Upper lobe of left lung (tissue), 6 donors: ENCODE measurements at places on chromosomes 2 and 18. TPM values are rescaled to one million over a fixed set of nuclear protein-coding genes. Genes with fewer than 3 reads are reported as not detected.

Gene NXPH2
- not detected for total RNA-seq

GRCh38 chr2:58976375-58977071 is 735.4 kb upstream of the FANCL start:
- no peak for DNase-seq

- DNase-seq: no peak
Measured at GRCh38 chr2:197121255-197121654, 189.3 kb downstream of the ANKRD44 start.

Gene SERPINE2
- 4.1 TPM for total RNA-seq

Gene MC5R
- not detected for total RNA-seq

Gene DPP4
- total RNA-seq: 16.4 TPM

Gene FOXD4L1
- total RNA-seq: 0.76 TPM

DNA sequence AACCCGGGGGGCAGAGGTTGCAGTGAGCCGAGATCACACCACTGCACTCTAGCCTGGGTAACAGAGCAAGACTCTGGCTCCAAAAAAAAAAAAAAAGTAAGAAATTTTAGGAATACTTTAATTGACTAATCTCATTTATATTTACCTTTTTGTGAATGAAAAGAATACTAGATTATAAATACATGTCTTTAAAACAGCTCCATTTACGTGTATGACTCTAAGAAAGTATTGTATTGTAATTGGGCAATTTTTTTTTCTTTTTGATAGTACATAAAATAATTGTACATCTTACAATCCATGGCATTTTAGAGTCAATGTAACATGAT is 8.0 kb downstream of the IL36A start:
- DNase-seq: no peak

DNA sequence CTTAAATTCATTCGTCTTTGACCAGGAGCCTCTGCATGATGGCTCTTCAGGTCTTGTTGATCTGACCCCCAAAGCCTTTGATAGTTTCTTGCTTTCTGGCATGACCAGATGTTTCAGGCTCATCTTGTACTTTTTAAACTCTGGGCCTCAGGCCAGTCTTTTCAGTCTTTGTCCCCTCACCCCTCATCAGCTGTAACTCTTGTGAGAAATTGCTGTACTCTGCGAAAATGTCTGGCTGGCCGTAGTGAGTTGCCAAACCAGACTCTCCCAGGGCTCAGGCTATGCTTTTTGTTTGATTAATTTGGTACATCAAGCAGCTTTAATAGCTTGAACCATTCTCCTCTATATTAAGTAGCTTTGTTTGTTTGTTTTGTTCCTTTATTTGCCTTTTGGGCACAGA is 75.9 kb downstream of the BABAM2 start:
- DNase-seq: no peak

DNA sequence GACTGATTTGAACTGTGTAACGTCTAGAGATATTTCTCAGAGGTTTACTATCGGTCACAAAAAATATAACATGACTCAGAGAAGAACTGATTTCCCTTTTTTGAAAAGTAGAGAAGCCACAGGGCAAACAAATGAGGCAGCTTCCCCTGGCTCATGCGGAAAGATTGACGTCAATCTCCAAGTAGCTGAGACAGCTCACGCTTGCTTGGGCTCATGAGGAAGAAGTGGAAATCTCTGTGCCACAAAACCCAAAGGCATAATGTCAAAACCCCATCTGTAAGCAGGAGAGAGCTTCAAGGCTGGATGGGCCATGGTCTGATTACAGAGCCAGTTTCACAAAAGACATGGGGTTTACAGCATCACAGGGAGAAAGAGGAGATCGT is 188.1 kb downstream of the ARL4C start:
- no peak for DNase-seq

Gene CYP26B1
- 4.5 TPM for total RNA-seq
